SJSA1 (cell line): ENCODE measurements at places on chromosomes 1 and 21. TPM values are rescaled to one million over a fixed set of nuclear protein-coding genes. Genes with fewer than 3 reads are reported as not detected.

The OR2L5 gene
- not detected in 2 replicates for total RNA-seq

The FLG gene
- 0.05 and 0.06 TPM in 2 replicates for total RNA-seq

The CELA3B gene
- not detected in 2 replicates for total RNA-seq

The UBE2Q1 gene
- 37.9 and 55.8 TPM in 2 replicates for total RNA-seq

The CASZ1 gene
- under 0.01 and 0.58 TPM in 2 replicates for total RNA-seq

The KCNH1 gene
- 0.58 and 2.7 TPM in 2 replicates for total RNA-seq

The COL8A2 gene
- 1.1 and 1.2 TPM in 2 replicates for total RNA-seq

The IL19 gene
- total RNA-seq: not detected in 2 replicates

The AXDND1 gene
- total RNA-seq: 0.53 TPM in 1 of 2 replicates, not detected in the other

The ASH1L gene
- 14.7 and 23.0 TPM in 2 replicates for total RNA-seq

The LMO4 gene
- 22.7 and 70.5 TPM in 2 replicates for total RNA-seq

The CPT2 gene
- 12.1 and 23.5 TPM in 2 replicates for total RNA-seq

The BNIPL gene
- 0.42 and 0.75 TPM in 2 replicates for total RNA-seq

The FTCD gene
- not detected in 2 replicates for total RNA-seq

The FNDC10 gene
- total RNA-seq: 0.50 and 0.76 TPM in 2 replicates

The LRRIQ3 gene
- 1.7 and 2.5 TPM in 2 replicates for total RNA-seq

The JAM2 gene
- total RNA-seq: not detected in 2 replicates

The TMEM82 gene
- total RNA-seq: not detected in 2 replicates

The CLCA2 gene
- not detected in 2 replicates for total RNA-seq

The RAB7B gene
- total RNA-seq: 0.19 and 0.55 TPM in 2 replicates

The IGSF9 gene
- total RNA-seq: 0.16 TPM in 1 of 2 replicates, not detected in the other

The IQCC gene
- total RNA-seq: 4.4 and 5.6 TPM in 2 replicates

The IL22RA1 gene
- 1.1 TPM in 1 of 2 replicates, not detected in the other for total RNA-seq

The CYP4A11 gene
- total RNA-seq: not detected in 2 replicates

The KRTAP12-2 gene
- not detected in 2 replicates for total RNA-seq

The CRP gene
- total RNA-seq: not detected in 2 replicates

The RPS27 gene
- total RNA-seq: 1,681 and 2,337 TPM in 2 replicates

The IL20 gene
- total RNA-seq: 0.25 and 0.53 TPM in 2 replicates

The KISS1 gene
- 190 and 222 TPM in 2 replicates for total RNA-seq

The PUM1 gene
- total RNA-seq: 23.0 and 36.6 TPM in 2 replicates

The DMRTA2 gene
- 15.0 and 16.3 TPM in 2 replicates for total RNA-seq

The PLCH2 gene
- 0.24 TPM in 1 of 2 replicates, not detected in the other for total RNA-seq

The LRRC53 gene
- not detected in 2 replicates for total RNA-seq

The LIN28A gene
- total RNA-seq: not detected in 2 replicates

The SPRR3 gene
- total RNA-seq: not detected in 2 replicates

The PTPN7 gene
- total RNA-seq: not detected in 2 replicates

The DEPDC1 gene
- 49.5 and 75.1 TPM in 2 replicates for total RNA-seq

The MFSD2A gene
- total RNA-seq: 12.1 and 13.8 TPM in 2 replicates

The INSRR gene
- not detected in 2 replicates for total RNA-seq

The OR2M3 gene
- total RNA-seq: not detected in 2 replicates

The SLC37A1 gene
- total RNA-seq: 2.1 and 5.2 TPM in 2 replicates
